ENCODE measurements at places on chromosomes 3 and 15.

GRCh38 chr3:110430146-110430545 lies 641.5 kb upstream of the NECTIN3 start:
- no peak for DNase-seq

- no peak for DNase-seq
Observed at GRCh38 chr15:65305776-65306175, 1.3 kb downstream of the RNU5B-1 start.

DNA sequence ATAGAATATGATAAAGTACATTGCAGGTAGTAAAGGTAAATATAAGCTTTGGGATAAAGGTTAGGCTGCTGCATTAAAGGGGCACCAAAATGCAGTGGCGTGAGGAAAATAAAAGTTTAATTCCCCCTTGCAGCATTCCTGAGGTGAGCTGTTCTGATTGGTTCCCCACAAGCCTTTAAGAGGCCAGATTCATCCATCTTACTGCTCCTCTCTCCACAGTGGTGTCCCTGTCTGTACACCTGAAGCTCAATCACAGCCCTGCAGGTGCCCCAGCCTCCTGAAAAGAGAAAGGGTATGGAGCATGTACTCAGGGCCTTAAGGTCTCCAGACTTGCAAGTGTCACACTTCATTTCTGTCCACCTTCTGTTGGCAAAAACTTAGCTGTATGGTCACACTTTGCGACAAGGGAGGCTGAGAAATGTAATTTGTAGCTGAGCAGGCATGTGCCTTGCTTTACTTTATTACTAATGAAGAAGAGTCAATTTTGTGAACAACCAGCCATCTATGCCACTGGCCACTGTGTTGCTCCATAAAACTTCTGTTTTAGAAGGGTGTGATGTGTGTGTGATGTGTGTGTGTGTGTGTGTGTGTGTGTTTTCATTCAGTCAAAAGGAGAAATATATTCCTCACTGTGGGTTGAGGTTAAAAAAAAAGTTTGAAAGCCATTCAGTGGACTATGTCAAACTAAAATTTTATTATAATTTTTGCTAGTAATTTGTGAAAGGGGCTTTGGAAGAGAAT lies 12.8 kb downstream of the LACTB start:
- no peak for DNase-seq

DNA sequence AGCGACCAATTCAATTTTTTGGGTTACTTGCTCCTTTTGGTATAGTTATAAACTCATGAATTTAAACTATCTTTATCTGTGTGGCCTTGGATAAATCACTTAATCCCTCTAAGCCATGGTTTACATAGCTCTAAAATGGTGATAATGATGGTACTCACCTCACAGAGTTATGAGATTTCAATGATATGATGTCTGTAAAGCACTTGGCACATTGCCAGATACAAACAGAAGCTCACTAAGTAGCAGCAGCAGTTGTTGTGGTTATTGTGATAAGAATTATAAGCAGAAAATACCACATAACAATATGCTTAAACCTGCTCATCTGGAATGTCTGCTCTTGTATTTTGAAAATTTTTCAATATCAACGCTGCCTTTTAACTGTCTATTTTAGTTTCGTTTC lies 185.1 kb upstream of the SNTN start:
- no peak for DNase-seq

GRCh38 chr3:145079436-145079835 lies 1081.5 kb downstream of the PLOD2 start:
- no peak for DNase-seq

- DNase-seq = no peak
Observed at GRCh38 chr3:193782276-193782647, 189.3 kb downstream of the OPA1 start.

DNA sequence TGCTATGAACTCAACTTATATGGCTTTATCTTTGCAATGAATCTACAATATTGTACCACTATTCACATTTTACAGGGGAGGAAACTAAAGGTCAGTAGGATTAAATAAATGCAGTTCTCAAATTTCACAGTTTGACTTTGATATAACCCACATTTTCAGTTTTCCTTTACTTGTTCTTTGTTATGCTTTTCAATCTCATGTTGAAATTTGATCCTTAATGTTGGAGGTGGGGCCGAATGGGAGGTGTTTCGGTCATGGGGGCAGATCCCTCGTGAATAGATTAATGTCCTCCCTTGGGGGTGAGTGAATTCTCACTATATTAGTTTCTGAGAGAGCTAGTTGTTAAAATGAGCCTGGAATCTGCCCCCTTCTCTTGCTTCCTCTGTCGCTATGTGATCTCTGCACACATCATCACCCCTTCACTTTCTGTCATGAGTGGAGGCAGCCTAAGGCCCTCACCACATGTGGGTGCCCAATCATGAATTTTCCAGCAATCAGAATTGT lies 44.7 kb downstream of the CD200 start:
- no peak for DNase-seq

GRCh38 chr3:160451602-160452001 lies 2.0 kb upstream of the TRIM59 start:
- no peak for DNase-seq

DNA sequence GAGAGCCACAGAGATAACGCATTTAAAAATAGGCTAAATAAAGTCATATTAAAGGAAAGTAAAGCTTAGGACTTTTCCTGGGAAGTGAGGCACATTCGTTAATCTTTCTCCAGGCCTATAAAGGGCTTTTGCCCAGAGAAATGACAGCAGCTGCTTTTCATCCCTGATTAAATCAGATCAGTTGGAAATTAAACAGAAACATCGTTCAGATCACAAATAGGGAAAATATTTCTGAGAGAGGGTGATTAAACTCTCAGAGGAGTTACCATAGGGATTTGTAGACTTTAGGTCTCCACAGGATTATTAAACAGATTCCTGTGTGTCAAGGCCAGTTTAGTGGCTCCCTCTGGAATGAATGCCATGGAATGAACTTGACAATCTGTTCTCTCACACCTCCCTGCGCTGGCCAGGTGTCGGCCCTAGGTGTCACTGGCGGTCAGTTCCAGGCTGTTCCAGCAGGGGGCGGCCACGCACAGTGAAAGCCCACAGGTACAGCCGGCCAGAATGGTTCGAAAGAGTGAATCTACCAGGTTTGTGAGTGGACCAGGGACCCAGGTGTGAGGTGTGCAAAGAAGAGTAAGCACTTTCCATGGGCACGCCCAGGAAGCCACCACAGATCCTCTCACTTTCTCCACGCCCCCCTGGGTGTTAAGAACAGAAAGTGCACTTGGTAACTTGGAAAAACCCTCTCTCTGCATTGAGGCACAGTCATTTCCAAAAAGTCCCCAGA lies 253.0 kb upstream of the RASGRP1 start:
- peak; percentile 40 for DNase-seq

GRCh38 chr15:38344351-38344750 lies 91.7 kb downstream of the SPRED1 start:
- no peak for DNase-seq

GRCh38 chr3:55521064-55521737 lies 34.1 kb upstream of the WNT5A start:
- DNase-seq = no peak

DNA sequence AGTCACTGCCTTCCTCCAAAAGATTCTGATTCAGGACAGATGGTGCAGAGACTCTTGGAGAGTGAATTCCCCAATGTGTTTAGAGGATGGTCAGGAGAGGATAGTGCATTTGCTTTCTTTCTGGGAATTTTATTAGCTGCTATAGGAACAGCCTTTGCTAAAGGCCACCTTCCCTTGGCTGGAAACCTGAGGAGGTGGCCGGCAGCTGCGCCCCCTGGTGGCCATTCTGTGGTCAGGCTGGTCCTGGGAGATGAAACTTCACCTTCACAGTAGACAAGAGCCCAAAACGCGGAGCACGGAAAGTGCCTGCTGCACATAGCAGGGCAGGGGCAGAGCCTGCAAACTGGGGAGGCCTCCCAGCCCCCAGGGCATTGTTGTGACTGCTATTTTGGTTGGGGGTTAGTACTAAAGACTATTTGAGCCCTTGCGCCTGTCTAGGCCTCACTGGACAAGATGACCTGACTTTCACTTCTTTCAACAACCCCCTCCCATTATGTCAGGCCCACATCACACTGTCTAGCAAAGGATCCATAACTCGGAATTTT lies 34.3 kb downstream of the SEC22C start:
- no peak for DNase-seq

- no peak for DNase-seq
Observed at GRCh38 chr3:139529662-139530061, 9.9 kb downstream of the RBP1 start.

- no peak for DNase-seq
Observed at GRCh38 chr3:126525091-126525852, 1.3 kb downstream of the CHST13 start.

GRCh38 chr3:141405591-141405990 lies 37.3 kb downstream of the ZBTB38 start:
- DNase-seq = no peak

- DNase-seq = no peak
Observed at GRCh38 chr15:80923668-80924067, 66.0 kb downstream of the MESD start.

DNA sequence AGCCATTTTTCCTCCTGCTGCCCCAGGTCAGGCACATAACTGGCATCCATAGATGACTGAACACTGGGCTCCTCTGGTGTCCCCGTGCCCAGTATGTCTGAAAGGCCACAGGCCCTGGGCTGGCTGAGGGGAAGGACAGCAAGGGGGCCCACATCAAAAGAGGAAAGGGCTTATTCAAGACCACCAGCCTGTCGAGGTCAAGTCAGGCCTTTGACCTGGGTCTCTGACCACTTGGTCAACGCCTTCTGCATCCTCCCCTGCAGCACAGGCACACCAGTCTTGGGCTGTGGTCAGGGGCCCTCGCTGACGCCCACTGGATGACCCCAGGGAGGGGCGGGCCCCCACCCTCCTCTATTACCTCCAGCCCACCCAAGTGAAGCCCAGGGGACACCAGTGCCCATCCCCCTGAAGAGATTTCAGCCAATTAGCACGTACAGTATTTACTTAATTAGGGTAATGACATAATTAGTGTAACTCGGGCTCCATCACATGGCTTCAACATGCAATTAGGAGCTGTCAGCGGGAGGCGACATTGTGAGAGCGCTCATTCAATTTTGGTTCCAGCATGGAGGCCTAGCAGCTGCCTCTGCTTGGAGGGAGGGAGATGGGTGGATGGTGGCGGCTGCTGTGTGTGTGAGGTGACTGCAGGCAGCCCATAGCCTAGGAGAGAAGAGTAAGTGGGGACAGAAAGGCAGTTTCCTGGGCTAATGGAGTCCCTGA lies 13.5 kb upstream of the DNAH1 start:
- no peak for DNase-seq

- DNase-seq = no peak
Observed at GRCh38 chr3:7581831-7582230, 720.9 kb downstream of the GRM7 start.

GRCh38 chr3:149792452-149793270 lies at the start of gene ANKUB1:
Gene ANKUB1, minus strand, starts transcription at chr3:149792554. Its CDS starts 188 bp downstream, at chr3:149792366.
- no peak for DNase-seq

DNA sequence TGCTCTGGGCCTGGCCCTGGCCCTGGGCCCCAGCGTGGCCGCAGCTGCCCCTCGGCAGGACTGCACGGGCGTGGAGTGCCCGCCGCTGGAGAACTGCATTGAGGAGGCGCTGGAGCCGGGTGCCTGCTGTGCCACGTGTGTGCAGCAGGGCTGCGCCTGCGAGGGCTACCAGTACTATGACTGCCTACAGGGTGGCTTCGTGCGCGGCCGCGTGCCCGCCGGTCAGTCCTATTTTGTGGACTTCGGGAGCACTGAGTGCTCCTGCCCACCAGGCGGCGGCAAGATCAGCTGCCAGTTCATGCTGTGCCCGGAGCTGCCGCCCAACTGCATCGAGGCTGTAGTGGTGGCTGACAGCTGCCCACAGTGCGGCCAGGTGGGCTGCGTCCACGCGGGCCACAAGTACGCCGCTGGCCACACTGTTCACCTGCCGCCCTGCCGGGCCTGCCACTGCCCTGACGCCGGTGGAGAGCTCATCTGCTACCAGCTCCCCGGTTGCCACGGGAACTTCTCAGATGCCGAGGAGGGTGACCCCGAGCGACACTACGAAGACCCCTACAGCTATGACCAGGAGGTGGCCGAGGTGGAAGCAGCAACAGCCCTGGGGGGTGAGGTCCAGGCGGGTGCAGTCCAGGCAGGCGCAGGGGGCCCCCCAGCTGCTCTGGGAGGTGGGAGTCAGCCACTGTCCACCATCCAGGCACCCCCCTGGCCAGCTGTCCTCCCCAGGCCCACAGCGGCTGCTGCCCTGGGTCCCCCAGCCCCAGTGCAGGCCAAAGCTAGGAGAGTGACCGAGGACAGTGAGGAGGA lies 21.7 kb downstream of the FBLN2 start:
- no peak for DNase-seq

DNA sequence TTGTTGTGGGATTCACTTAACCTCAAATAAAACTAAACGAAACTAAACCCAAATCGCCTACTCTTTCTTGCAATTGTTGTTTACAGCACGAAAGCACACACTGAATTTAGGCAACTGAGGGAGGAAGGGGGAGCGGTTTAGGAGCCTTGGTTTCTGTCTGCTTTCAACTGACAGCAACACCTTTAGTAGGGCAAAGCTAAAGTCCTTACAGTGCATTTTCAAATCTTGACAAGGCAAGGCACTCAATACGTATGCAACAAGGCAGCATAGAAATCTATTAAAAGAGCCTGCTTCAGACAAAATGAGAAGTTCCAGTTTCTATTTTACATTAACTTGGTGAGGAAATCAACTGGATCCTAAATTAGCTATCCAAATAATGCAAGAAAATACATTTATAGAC lies 174.6 kb downstream of the CHST2 start:
- no peak for DNase-seq

DNA sequence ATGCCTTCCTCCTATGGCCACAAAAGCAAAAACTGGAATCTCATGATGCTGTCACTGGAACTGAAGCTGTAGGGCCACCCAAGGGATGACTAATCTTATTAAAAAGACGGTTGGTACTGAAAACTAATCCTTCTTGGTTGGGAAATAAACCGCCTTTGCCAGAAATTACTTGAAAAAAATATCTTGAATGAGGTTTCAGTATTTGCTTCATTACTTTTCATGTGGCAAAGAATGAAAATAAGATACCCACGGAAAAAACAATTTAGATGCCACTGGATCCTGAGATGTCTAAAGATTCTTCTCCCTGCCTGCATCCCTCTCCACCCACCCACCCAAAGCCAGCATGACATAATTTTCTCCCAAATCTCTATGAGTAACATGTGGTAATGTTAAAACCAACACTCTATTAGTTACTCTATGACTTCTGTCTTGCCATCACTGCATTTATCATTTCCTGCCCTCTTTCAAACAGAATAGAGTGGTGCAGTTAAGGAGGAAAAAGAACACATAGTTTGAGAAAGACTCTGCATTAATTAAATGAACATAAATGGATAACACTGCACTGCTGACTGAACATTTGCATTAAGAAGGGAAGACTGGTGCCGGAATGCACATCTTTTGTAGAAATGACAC lies 111.8 kb upstream of the DPH6 start:
- no peak for DNase-seq

DNA sequence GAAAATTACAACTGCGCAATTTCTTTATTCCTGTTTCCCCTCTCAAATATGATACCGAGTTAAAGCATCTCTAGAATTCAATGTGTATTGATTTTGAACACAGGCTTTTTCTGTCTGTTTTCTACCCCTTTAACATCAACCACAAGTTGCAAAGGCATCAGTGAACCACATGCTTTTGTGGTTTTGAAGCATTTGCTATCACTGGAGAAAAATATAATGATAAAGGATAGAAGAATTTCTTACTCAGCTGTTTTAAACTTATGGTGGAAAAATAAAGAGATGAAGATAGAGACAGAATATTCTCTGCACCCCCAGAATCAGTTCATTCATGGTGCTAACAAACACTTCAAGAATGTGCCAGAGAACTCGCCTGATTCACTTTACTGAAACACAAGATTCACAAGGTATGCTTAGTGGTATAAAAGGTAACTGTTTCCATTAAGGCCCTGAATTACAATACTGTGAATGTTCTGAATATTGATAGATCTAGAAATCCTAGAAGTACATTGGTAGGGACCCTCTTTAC lies 9.5 kb upstream of the DPPA4 start:
- no peak for DNase-seq

- DNase-seq = no peak
Observed at GRCh38 chr15:79209690-79210089, 72.8 kb upstream of the ANKRD34C start.

Data from GM12892 (cell line).